ENCODE measurements at places on chromosomes 6 and 20.
A peak's percentile ranks its signal among the peaks of the same experiment; 100 is the strongest.

GRCh38 chr6:2360716-2361115 lies 115.3 kb upstream of the GMDS start:
- no peak for DNase-seq

GRCh38 chr6:83057705-83058321 lies 7.8 kb downstream of the UBE3D start:
- peak; percentile 23 for DNase-seq

- DNase-seq: no peak
Observed at GRCh38 chr6:116994447-116994846, 117.4 kb downstream of the RFX6 start.

GRCh38 chr6:157076451-157076822 lies 246.9 kb downstream of the TMEM242 start:
- no peak for DNase-seq

GRCh38 chr6:2765896-2766766 lies 938 bp downstream of the WRNIP1 start:
- no peak for DNase-seq

- DNase-seq: no peak
Observed at GRCh38 chr6:113640051-113640450, 217.1 kb upstream of the MARCKS start.

DNA sequence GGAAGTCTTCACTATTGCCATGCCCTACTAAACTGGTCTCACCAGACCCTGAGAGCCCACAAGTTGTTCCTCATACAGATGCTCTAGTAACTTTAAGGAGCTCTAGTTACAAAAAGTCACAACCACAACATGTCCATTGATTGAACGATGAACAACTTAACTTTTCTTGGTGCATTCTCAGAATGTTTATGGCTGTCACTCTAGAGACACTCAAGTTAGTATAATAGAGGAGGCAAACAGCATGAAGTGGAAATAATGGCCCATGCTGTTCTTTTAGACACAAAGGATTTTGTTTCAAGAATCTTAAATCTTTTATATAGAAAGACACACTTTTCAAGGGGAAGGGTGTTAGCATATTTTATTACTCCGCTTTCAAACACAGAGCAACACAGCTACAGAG lies 934.4 kb downstream of the HACE1 start:
- no peak for DNase-seq

DNA sequence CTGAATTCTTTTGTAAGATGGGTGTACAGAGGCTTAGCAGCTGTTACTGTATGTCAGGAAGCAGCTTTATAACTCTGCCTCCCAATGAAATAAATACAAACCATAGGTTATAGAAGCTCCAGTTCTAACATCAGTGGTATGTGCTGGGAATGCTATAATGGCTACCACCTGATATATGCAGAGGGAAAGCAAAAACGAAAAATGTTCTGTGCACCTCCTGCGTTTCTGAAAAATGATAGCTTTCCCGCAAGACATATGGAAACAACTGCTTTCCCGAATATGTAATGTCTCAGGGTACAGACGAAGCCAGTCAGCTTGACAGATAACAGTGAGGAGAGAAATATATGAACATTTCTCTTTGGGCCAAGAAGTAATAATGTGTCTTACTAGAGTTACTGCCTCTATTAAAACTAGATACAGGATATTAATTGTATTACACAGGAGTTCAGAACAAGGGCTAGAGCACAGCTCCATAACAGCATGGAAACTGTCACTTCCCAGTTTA lies 517.0 kb upstream of the NRSN1 start:
- DNase-seq: no peak

DNA sequence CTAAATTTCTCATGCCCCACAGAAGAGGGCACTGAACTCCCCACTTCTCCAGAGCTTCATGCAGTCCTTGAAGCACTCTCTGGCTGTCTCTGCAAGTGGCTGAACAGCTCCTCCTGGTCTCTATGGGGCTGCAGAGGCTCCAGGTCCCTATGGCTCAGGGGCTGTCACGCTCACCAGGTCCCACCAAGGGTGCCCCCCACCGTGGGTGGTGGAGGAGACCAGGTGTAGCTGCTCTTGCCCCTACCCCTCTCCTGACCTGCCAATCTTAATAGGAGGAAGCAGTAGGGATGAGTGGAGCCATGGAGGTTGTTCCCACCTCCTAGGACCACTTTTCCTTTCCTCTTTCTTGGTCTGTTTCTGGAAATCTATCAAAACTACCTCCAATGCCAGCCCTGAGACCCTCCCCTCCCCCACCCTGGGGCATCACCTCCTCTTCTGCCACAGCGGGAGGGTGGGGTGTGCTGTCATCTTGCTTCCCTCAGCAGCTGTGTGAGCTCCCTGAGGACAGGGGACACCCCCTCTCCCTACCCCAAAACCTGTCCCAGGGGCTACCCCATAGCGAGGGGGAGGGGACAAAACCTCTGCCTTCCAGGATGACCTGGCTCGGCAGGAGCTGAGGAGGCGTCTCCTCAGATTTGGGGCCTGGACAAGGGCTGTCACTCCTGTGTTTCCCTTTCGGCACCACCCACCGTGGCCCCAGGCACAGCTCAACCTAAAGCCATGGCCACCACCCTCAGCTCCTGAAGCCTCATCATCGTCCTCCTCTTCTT lies 12.0 kb upstream of the RAET1E start:
- DNase-seq: no peak

DNA sequence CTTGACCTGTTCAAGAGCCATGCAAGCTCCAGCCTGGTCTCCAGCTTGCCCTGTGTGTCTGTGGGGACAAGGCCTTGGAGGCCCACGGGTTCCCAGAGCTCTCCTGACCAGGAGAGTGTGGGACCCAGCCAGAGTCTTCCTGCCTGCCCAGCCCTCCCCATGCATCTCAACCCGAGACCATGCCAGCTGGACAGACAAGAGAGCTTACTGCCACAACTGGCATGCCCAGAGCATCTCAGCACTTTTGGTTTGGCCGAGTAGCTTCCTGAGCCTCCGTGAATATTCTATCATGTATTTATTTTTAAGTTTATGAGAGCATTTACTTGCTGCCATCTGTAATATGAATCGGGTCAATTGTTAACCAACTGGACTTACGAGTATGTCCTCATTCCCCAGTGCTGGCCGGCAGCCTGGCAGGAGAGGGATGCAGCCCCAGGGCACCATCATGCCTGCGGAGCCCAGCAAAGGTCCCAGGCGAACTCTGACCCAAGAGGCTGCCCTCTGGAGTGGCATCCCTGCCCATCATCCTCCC lies 14.9 kb downstream of the IP6K3 start:
- no peak for DNase-seq

GRCh38 chr6:108164815-108165706 lies 761 bp upstream of the NR2E1 start:
- DNase-seq: no peak

DNA sequence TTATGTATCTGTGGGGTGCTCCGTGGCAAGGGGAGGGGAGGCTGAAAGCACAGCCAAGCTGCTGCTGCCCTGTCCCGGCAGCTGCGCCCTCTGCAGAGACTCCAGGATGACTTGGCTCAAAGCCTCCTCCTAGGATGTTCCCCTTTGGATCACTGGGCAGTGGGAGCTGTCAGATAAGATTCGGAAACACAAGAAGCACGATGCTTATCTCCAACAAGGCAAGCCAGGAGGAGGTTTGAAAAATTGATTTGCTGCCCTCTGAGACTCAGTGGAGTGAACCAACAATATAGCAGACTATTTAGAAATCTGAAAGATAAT lies 776.4 kb downstream of the C6orf118 start:
- no peak for DNase-seq

All from NCI-H1694 (cell line).